Stimulated activated CD4-positive, alpha-beta T cell treated with anti-CD3 and anti-CD28 coated beads, Interleukin-4, amount 100 ng/mL, for 1 hour (primary cell): ENCODE measurements at places on chromosomes 16 and 17.

- DNase-seq = no peak
Measured at GRCh38 chr16:22814711-22815105, 746 bp downstream of the HS3ST2 start.

DNA sequence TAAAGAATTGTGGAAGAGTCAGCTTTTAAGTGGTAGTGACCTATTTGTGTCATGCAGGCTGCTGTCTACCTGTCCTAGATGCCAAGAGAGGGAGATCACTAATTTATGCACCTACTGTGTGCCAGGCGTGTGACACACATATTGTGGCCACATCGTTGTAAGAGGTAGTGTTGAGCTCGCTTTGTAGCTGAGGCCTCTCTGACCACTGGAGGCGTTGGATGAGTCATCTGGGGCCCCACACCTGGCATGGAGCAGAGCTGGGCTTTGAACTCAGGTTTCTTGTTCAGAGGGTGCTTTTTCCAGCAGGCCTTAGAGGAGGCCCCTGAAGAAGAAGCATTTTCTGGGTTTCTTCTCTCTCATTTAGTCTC lies 52.3 kb upstream of the LGALS9 start:
- peak; percentile 36 for DNase-seq

- DNase-seq = no peak
Measured at GRCh38 chr17:21425736-21426135, 49.6 kb downstream of the KCNJ12 start.

- DNase-seq = no peak
Measured at GRCh38 chr17:57512258-57512657, 232.8 kb downstream of the CCDC182 start.

- DNase-seq = no peak
Measured at GRCh38 chr16:86569701-86570447, 3.2 kb downstream of the FOXC2 start.

GRCh38 chr16:9012848-9013507 lies 49.3 kb upstream of the USP7 start:
- DNase-seq = peak; percentile 7

- DNase-seq = no peak
Measured at GRCh38 chr17:3565143-3565542, 7.5 kb upstream of the TRPV3 start.

GRCh38 chr16:84084570-84085270 lies 32.0 kb downstream of the MBTPS1 start:
- peak; percentile 61 for DNase-seq

DNA sequence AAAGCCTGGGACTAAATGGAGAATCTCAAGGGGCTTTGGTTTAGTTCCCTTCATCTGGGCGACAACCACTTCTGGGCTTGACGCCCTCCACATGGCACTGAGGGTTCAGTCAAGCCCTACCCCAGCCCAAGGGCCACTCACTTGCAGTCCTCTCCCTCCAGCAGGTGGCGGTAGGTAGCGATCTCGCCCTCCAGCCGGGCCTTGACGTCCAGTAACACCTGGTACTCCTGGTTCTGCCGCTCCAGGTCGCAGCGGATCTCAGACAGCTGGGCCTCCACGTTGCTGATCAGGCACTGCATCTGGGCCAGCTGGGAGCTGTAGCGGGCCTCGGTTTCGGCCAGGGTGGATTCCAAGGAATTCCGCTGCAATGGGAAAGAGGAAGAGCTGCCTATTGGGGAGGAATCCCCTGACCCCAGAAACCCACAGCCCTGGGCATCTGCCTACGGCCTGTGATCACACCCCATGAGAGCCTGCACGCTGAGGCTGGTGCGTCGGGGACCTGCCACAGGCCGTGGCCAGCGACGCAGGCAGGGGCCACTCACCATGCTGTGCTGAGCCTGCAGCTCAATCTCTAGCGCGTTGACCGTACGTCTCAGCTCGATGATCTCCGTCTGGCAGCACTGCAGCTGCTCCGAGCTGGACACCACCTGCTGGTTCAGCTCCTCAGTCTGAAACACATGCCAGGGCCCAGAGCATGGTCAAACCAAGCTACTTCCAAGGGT lies 2.7 kb downstream of the KRT36 start:
- peak; percentile 30 for DNase-seq

DNA sequence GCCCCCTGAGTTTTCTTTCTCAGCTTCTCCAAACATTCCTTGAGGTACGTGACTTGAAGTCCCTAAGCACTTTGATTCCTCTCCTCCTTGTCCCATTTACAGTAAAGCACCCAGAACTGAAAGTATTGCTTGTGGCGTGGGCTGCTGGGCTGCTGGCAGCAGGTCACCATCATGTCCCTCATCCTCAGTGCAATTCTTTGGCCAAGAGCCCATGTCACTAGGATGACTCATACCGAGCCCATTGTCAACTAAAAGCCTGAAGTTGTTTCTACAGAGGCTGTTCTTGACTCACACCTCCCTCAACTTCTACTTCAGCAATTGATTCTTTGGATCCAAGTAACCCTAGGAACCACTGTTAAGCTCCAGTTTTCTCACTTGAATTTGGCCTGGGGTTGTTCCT lies 54.3 kb downstream of the KPNA2 start:
- no peak for DNase-seq

- no peak for DNase-seq
Measured at GRCh38 chr17:69609473-69610305, 195.2 kb downstream of the MAP2K6 start.

GRCh38 chr17:66949501-66949900 lies 15.0 kb upstream of the CACNG4 start:
- no peak for DNase-seq

GRCh38 chr17:81553616-81554181 lies 1.5 kb upstream of the FAAP100 start:
- no peak for DNase-seq

DNA sequence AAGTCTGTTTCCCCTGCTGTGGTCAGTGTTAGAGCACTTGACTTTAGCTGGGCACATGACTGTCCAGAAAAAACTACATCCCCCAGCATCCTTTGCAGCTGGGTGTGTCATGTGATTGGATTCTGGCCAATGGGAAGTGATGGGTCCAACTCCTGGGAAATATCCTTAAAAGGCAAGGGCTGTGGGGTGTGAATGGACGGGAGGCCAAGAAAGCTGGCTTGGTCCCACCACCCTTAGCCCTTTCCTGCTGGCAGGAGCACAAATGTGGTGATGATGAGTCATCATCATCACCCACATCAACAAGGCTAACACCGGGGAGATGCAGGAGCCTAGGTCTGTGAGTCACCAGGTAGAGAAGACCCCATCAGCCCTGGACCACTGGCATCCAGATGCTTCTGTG lies 341.7 kb downstream of the C16orf95 start:
- no peak for DNase-seq

GRCh38 chr17:7293816-7294613 lies 424 bp downstream of the YBX2 start:
- DNase-seq = no peak

DNA sequence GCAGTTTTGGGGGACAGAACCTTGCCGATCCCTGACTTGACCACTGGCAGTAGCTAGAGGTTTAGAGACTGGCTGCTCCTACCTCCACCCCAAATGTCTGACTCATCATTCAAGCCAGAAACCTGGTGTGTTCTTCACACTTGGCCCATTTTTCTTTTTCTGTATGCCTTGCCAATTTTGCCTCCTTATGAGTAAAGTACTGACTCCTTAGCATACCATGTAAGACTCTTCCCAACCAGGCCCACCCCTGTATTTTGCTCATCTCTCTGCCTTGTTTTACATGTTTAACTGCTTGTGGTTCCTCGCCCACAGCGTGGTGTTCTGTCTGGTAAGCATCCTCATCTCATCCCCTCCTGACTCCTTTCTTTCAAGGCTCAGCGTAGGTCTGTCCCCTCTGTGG lies 37.9 kb downstream of the NUP88 start:
- DNase-seq = no peak

DNA sequence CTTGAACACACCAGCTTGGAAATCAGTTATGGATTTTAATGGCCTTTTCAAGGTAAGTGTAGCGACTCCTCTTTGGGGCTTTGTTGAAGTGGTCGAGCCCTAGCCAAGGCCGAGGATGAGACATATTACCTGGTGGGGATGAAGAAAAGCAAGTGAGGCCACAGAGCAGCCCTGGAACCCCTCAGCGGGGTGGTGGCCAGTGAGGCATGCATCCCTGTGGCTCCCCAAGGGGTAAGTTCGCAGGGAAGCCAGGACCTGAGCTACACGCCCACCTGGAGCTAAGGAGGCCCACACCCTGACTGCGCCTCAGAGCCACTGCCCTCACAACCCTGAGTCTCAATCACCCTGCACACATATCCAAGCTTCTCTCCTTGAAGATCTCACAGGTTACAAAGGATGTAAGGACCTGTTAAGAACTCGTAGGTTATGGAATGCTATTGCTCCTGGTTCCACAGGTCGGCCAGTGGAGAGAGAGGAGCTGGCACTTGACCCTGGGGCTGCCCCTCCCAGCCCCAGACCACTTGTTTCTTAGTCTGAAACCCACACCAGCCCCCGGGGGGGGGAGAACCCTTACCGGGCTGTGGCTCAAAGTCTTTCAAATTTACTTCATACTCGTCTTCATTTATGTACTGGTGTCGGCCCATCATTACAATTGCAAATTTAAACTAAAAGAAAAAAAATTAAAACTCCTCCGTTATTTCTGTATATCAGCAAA lies 12.0 kb downstream of the LITAFD start:
- no peak for DNase-seq

DNA sequence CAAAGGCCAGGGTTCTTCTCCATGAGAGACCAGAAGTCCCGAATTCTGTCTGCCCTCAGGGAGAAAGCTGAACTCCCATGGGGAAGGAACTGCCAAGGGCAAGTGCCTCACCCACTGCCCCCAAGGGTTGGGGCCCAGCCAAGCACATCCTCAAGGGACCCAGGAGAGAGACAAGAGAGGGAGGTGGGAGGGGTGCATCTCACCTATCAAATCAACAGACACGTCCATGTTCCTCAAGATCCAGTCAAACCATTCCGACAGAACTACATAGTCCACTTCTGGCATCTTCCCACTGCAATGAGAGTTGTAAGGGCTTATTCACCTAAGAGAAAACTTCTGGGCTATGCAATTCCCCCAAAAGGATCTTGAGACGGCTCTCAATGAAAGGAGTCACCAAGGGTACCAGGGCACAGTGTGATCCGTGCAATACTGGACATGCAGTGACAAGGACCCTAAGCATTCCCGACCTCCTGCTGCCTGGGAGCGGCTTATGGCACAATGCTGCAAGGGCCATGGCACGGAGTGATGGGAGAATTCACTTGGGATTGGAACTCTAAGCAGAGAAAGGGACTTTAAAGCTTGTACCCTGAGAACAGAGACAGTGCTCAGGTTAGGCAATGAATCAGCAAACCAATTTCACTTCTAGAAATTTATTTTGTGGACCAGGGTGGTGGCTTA lies 32.2 kb downstream of the TK2 start:
- DNase-seq = no peak

- no peak for DNase-seq
Measured at GRCh38 chr17:15900871-15901270, 44.1 kb upstream of the ADORA2B start.

GRCh38 chr17:37762666-37763065 lies 17.8 kb upstream of the HNF1B start:
- no peak for DNase-seq

DNA sequence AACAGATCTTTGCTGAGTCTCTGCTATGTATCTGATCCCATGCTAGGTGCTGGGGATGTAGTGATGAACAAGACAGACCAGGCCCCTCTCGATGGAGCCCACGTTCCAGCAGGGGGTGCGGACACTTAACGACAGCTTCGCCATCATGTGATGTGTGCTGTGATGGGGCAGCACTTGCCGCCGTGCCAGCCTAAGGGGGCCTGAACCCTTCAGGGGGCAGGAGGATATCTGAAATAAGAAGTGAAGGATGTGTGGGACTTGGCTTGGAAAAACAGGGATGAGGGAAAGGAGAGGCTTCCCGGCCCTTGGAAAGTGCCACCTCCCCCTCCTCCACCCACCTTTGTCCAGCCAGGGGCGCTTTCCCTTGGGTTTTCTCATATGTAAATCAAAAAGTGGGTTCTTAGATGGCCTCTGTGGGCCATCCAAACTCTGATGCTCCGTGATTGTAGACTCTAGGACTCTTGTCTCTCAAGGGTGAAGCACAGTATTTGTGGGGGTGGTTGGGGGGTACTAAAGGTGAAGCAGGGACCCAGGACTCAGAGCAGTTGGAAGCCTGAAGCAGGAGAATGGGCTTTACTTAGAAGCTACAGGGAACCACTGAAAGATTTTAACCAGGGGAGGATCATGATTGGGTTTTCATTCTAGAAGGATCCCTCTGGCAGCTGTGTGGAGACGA lies 4.0 kb upstream of the DLX3 start:
- DNase-seq = no peak

DNA sequence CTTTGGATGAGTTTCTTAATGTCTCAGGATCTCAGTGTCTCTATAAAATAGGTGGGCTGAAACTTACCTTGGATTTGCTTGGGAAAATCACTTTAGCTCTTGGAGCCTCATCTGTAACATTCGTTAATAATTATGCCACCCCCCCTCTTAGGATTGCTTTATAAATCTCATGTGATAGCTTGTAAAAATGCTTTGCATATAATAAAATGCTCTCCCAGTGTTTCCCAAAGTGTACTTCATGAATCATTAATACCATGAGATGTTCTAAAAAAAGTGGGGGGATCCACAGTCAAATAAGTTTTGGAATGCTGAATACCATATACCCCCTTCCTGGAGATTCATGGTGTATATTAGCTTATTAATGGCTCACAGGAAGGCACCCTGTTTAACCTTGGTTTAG lies 5.2 kb downstream of the KRT39 start:
- DNase-seq = no peak

DNA sequence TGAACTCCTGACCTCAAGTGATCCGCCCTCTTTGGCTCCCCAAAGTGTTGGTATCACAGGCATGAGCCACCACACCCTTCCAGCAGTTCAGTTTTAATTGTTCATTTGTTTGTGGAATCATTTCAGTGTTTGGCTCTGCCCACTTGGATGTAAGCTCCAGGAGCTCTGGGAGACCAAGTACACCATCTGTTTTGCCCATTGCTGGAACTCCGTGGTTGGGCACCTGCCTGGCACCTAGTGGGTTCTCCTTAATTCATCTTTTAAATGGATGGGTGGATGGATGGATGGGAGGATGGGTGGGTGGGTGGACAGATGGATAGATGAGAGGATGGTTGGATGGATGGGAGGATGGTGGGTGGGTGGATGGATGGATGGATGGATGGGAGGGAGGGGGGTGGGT lies 953 bp upstream of the NECAB2 start:
- DNase-seq = no peak

DNA sequence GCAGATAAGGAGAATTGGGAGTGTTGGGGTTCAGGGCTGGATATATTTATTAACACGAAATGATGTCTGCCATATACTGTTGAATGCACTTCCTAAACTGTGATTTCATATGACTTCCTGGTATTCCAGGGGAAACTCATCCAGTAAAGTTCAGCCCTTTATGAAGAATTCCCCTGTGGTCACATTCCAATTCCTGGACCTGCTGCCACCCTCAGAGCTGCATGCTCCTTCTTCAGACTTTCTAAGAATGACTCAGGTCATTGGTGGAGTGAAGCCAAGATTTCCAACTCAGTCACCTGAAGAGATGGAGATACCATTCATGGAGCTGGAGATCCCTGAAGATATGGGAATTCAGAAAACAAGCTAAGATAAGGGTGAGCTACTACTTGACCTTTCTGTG lies 114.2 kb upstream of the TMEM97 start:
- no peak for DNase-seq

- no peak for DNase-seq
Measured at GRCh38 chr16:29674188-29674587, 4.8 kb upstream of the QPRT start.
